ENCODE measurements at places on chromosomes 12 and 14. TPM values are rescaled to one million over a fixed set of nuclear protein-coding genes. Genes with fewer than 3 reads are reported as not detected.

IGFBP6 gene
- 0.61 TPM for total RNA-seq

ACSS3 gene
- not detected for total RNA-seq

RILPL2 gene
- 11.9 TPM for total RNA-seq

DNA sequence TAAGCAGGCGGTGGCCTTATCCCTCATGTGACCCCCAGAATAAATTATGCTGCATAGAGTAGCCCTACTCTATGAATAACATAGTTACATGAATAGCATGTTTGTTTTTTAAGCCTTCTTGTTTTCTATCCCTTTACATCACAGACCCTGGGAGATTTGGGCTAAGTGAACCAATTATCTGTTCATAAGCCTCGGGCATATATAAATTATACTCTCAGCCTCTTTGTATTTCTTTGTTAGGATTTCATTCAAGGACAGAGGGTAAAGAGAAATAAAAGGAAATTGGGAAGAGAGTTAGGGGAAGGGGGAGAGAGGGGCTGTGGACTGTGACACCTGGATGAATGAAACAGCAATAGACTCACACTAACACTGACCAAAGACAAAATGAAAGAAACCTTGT is 35.3 kb upstream of the RTRAF start:
- H3K27me3 ChIP-seq, result no peaks in the 10 kb centered on the region
- no peak for DNase-seq
- H3K4me3 ChIP-seq, result no peak overlapping the region
- H3K4me1 ChIP-seq, result no peaks in the 10 kb centered on the region

- H3K36me3 ChIP-seq, result no peaks in the 10 kb centered on the region
- H3K27ac ChIP-seq, result no peak overlapping the region
- H3K27me3 ChIP-seq, result no peaks in the 10 kb centered on the region
- no peak overlapping the region for H3K4me3 ChIP-seq
- H3K4me1 ChIP-seq, result no peaks in the 10 kb centered on the region
These were observed 124.8 kb downstream of the TMTC3 start for GRCh38 chr12:88266806-88267360.

DNA sequence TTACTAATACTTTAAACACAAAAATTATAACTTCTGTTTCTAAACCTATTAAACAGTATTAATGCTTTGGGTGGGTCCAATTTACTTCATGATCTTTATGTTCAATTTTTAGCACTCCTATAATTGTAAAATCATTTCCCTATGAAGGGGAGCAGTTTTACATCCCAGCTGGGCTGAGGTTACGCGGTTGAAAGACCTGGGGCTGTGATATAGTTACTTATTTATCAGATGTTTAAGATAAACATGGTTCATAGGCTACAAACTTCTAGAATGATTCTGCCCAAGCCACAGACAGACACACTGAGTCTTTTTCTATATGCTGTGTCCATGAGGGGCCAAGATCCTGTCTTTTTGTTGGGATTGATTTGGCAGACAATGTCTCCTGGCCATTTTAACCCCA is 44.4 kb downstream of the DYRK2 start:
- no peak overlapping the region for H3K27ac ChIP-seq
- DNase-seq, result no peak
- no peak overlapping the region for H3K4me3 ChIP-seq
- H3K4me1 ChIP-seq, result peaks cover 25% of the 10 kb centered on the region

DNA sequence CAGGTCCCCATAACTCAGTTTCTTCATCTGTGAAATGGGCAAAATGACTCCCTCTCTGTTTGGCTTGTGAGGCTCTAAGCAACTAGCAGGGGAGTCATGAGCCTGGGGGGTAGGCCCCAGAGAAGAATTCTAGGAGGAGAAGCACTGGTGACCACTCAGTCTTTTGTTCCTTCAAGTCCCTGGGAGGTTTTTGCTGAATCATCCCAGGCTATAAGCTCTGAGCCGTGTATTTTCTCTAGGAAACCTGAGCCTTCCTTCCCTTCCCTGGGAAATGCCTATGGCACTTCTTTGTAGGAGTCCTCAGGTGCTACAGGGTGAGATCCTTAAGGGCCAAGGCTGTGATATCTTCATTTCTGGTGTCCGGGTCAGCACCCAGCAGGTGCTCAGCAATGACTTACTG is 4.5 kb downstream of the RPH3A start:
- H3K4me3 ChIP-seq, result no peak overlapping the region
- H3K27ac ChIP-seq, result no peak overlapping the region
- H3K4me1 ChIP-seq, result no peaks in the 10 kb centered on the region

GRCh38 chr12:21485998-21486397 is 15.4 kb downstream of the RECQL start:
- H3K4me1 ChIP-seq, result no peaks in the 10 kb centered on the region
- DNase-seq, result no peak
- no peaks in the 10 kb centered on the region for H3K27me3 ChIP-seq
